Skin of body (tissue), 3 donors: ENCODE measurements at places on chromosomes 11 and 22.
A peak's percentile ranks its signal among the peaks of the same experiment; 100 is the strongest.

- DNase-seq, result no peak
Measured at GRCh38 chr11:73969091-73969490, 13.6 kb downstream of the UCP2 start.

DNA sequence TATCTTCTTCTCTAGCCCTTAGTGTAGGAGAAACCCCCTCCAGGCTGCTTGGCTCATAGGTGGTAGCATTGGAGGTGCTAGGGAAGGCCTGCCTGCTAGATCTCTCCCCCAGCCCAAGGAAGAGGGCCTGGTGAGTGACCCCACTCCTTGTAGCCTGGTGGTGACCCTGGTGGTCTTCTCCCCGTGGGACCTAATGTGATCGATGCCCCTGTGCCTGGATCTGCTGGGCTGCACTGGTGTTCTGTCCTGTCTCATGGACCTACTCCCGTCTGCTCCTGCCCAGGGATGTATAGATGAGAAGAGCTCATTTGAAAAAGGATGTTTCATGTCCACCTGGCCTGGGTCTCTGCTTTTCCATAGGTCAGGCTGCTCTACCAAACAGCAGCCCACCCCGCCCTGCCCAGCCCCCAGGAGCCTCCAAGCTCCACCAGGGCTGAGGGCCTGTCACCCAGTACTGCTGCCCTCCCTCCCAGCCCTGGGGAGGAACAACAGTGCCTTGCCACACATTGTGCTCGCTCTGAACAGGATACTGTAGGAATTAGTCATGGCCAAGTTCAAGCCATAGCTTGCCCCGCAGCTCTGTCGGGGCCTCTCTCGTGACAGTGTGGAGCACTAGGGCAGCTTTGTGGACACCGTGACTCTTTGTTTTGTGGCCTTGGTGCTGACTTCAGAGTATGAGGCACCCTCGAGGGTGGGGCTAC lies 19.7 kb downstream of the SLC37A2 start:
- DNase-seq, result no peak

GRCh38 chr11:7612056-7612660 lies 61.1 kb downstream of the CYB5R2 start:
- DNase-seq, result no peak

GRCh38 chr11:36345535-36346141 lies 49.5 kb downstream of the PRR5L start:
- DNase-seq, result no peak

DNA sequence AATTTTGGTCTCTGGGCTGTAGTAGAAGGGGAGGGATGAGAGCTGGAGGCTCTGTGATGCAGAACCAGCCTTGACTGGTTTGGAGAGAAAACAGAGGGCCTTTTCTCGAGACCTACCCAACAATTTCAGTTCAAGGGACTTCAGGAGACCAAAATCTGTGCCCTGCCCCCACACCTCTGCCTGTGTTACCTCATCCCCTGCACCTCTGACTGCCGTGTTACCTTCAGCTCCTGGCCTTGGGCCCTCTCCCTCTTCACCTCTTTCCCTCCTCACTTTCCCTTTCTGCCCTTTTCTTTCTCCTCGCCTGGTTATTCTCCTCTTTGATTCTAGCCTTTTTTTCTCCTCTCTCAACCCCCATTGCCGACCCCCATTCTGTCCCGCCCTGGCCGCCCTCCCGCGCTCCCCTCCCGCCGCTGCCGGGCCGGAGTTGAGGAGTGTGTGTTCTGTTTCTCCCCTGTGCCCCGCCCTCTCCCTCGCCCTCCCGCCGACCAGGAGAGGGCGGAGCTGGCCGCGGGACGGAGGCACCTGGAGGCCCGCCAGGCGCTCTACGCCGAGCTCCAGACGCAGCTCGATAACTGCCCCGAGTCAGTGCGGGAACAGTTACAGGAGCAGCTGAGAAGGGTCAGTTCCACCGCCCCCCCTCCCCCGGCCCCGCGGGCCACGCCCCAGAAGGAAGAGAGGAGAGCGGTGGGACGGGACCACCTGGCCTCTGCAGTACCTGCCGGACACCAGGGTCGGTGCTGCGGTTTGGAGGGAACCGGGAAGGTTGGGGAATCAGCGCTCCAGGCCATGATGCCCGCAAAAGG lies 27.2 kb downstream of the PHLDB1 start:
- DNase-seq, result peak; percentile 32

DNA sequence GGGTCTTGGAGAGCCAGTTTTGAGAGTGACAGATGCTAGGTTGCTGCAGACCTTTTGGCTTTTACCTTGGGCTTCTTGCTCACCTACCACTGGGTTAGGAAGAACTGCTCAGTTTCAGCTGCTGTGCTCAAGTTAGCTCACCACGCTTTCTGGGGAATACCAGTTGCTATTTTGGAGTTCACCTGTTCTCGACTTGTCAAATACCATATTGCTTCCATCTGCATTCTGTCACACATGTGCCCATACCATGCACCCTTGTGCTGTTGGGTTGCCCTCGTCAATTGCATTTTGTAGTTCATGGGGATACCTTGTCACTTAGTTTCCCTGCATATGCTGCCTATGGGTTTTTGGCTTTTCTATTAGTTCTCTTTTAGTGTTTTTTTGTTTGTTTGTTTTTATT lies 23.0 kb upstream of the BARX2 start:
- no peak for DNase-seq

- no peak for DNase-seq
Measured at GRCh38 chr11:65645710-65646109, 7.8 kb downstream of the SIPA1 start.

- DNase-seq, result no peak
Measured at GRCh38 chr11:2248762-2249161, 21.6 kb downstream of the ASCL2 start.

GRCh38 chr11:27193434-27194225 lies 153.0 kb downstream of the BBOX1 start:
- DNase-seq, result no peak
